Stimulated activated CD8-positive, alpha-beta memory T cell treated with anti-CD3 and anti-CD28 coated beads, Interleukin-7, amount 100 ng/mL, for 24 hours (primary cell): ENCODE measurements at places on chromosomes 3 and 15.
A peak's percentile ranks its signal among the peaks of the same experiment; 100 is the strongest.

DNA sequence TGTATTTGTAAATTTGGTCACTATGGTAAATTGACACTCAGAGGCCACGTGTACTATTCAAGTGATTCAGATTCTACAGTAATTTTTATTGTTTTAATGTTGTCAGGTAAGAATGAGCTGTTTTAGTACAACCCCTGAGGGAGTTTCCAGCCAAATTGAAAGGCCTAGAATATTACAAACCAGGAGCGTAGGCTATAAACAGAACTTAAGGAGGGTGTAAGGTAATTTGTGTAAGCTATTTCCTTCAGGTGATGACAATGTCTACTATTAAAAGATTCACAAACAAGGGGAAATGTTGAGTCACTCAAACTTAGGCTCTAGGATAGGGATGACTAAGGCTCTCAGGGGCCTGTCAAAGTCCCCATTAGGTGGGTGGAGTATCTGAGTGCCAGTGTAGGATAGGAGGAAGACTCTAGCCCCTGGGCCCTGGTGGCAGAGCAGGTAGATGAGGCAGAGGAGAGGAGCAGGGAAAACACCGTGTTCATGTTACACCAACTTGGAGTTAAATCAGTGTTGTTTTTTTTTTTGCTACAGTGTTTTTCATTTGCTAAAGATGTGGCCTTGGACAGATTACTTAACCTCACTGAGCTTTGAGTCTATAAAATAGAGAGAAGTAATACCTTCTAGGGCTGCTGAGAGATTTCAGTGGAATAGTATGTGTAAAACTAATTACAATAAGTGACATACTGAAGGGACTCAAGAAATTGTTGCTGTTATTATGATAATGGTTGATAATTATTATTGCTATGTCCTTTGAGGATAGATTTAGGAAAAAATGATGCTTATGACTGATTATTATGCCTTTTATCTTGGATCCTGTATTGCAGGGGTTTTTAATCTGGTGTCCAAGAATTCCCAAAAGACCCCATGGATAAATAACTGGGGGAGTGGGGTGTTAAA, 10.3 kb downstream of the TM4SF1 start:
- no peak for DNase-seq

DNA sequence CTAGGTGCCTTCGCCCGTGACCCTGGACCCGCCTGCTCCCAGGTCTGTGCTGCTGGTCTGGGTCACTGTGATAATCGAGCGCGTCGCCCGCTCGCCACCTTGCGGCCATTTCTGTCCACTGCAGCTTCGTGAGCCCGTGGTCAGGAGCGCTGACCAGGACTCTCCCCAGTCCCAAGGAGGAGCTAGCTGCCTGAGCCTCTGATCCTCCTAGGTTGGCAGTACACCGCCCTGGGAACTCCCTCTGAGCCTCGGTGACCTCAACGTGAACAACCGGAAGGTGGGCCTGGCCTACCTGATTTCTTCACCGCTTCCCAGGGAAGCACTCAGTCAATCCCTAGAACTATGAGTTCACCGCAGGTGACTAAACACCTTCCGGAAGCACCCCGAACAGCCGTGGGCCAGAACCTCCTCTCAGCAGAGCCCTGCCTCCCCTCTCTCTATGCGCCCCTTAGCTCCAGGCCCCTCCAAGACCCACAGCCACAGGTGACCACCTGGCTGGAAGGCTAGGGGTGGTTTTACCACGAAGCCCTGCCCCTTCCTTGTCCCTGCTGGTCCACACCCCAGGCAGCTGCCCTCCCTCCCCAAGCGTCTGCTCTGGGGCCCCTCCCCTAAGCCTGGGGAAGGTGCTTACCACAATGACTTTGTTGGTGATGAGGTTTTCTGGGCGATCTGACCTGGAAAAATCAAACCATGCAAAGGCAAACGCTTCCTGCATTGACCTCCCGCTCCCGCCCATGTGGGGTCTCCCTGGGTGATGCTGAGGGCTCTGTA, 9.7 kb downstream of the PLA2G4D start:
- DNase-seq = peak; percentile 14

GRCh38 chr3:195809796-195810454, 1.8 kb downstream of the MUC4 start:
- DNase-seq = no peak

DNA sequence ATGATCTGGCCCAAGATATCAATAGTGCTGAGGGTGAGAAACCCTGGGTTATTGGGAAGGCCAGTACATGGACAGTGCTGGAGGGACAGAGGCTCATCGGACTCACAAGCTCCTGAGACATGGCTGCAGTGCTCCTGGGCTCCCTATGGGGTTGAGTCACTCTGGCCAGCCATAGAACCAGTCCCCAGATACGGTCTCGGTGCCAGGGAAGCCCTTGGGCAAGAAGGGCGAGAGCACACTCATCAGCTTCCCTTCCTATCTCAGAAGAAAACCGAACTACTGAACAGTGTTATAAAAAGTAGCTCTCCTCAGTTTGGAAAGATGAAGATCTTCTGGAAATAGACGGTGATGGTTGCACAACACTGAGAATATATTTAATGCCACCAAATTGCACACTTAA, 34.4 kb downstream of the POC1A start:
- no peak for DNase-seq

DNA sequence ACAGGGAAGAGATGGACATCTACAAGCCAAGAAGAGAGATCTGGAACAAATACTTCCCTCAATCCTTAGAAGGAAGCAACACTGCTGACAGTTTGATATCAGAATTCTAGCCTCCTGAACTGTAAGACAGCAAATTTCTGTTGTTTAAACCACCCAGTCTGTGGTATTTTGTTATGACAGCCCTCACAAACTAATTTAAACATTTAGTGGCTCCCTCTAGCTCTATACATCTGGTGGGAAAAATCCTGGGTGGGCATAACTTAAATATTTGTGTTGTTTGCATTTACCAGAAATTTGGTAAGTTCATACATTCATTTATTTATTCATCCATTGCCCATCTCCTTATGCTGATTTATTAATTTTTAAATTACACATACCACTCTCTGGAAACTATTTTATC, 62.5 kb upstream of the GSK3B start:
- no peak for DNase-seq

DNA sequence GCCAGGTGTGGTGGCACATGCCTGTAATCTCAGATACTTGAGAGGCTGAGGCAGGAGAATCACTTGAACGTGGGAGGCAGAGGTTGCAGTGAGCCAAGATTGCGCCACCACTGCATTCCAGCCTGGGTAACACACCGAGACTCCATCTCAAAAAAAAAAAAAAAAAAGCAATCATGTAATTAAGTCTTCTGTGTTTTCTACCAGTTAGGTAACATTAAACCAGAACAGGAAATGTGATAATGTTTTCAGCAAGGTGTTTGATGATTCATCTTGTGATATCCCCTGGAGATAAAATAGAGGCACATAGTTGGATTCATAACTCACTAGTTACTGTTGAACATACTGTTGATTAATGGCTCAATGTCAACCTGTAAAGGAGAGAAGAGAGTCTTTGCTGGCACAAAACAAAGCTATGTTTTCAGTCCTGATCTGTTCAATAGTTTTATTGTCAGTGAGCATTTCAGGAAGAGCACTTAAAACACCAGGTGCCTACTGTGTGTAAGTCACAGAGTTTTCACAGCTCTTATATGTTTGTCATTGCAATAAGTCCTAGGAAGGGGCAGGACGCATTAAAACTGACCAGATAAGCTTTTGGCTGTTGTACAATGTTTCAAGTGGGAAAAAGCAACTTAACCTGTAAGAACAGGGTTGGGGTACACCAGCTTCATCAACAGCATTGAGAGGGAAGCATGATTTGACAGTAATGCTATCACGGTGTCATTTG, 19.5 kb downstream of the DNAJB11 start:
- no peak for DNase-seq

- DNase-seq = no peak
These were observed 122.0 kb upstream of the MELTF start for GRCh38 chr3:197151580-197151979.
